ENCODE measurements at places on chromosomes 6 and 20.
A peak's percentile ranks its signal among the peaks of the same experiment; 100 is the strongest.

- no peak for DNase-seq
Observed at GRCh38 chr6:42259286-42259685, 41.6 kb upstream of the MRPS10 start.

GRCh38 chr6:22800451-22800850 is 231.1 kb downstream of the HDGFL1 start:
- no peak for DNase-seq

DNA sequence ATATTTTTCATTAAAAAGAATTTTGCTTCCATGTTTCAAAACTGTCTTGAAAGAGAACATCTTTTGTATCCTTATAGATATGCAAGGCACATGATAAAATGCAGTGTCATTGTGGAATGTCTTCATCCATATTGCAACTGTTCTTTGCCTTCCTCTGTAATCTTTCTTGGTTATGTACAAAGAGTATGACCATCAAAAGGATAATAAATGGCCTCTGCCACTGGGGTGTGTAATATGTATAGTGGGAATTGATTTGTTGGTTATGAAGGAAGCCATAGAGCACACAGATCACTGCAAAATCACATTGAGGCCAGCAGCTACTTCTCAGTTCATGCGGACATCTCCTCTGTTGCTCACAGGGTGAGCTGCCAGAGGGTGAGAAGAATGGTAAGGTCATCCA is 703.5 kb downstream of the TFAP2A start:
- DNase-seq: no peak

GRCh38 chr6:55040102-55040848 is 134.0 kb upstream of the HCRTR2 start:
- DNase-seq: no peak

DNA sequence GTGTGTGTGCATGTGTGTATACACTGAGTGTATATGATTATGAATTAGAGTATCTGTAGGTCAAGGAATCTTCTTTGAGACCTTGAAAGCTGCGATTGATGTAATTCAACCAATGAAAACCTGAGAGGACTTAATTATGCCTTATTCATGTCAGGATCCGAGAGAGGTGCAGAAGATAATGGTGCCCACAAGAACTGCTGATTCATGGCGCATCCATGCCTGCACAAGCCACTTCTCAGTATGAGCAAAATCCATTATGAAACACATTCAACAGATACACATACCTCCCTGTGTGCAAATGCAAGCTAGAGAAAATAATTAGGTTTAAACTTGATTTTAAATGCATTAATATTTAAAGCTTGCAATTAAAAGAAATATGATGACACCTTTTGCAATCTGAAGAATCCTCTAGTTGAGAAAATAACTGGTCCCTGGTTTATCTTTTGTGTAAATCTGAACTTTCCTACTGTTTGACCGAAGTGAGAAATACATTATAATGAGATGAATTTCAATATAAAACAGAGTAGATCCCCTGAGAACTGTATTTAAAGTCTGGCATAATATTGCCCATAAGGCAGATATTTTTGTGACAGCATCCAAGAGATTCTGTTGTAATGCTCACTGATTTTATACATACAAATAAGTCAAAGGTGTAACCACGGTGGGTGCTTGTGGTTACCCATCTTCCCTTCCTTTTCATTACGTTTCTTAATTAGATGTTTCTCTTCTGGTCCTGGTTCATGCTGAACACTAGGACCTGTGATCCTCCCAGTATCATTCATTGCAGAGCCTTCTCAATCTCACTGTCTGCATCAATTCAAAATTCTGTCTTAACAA is 45.6 kb downstream of the LY86 start:
- DNase-seq: no peak

DNA sequence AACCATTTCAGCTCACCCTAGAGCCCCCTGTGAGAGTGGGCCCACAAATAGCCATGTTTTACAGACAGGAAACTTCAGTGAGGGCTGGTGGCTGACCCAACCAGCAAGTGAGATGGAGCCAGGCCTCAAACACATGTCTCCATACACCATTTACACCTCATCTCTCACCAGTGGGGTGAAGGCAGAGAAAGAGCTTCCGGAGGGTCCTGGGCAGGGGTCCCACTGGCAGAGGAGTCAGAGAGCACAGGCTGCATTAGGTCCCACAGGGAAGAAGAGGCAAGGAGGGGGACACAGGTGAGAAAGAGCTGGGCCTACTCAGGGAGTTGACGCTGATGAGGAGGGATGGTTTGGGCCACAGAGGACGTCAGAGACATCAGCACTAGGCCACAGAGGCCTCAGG is 172.6 kb downstream of the VEGFA start:
- no peak for DNase-seq

DNA sequence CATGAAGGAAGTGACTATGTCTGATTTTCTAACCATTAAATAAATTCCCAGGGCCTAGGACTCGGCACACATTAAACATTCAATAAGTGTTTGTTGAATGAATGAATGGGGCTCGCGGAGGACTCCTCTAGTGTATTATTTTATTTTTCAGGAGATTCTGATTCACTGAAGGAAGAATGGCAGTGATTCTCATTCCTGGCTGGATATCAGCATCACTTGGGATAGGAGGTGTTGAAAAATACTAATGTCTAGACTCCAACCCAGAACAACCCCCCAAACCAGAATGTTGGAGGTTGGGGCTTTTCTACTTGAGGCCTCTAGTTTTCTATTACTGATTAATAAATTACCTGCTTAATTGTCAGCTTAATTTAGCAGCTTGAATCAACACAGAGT is 195.4 kb downstream of the BTBD3 start:
- DNase-seq: no peak

DNA sequence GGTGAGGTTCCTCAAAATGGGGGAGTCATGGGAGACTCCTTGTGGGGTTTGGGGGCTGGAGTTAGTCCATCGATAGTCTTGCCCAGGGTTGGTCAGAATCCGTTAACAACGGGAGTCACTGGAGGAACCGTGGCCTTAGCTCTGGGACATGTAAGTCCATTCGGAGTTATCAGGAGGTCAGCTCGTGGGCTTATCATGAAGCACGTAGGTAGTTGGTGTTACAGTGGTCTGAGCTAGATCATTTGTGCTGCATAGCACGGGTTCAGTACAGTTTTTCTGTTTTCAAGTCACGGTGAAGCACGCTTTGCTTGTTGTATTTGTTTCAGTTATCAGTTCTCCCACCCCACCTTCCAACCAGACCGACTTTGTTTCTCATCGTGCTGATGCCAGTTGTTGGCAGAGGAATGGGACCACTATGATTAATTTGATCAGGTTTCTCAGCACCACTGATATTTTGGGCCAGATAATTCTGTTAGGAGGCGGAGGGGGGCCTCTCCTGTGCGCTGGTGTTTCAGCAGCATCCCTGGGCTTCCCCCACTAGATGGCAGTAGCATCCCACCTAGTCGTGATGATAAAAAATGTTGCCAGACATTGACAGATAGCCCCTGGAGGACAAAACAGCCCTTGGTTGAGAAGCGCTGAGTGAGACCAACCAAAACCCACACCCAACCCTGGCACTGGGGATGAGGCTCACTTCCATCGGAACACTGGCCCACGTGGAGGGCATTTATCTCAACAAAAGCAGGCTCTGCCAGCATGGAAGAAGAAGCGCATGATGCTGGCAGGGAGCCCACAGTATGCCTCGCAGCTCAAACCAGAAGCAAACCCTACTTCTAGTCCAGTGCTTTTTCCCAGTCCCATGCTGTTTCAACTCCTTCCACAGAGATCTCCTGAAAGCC is 2.2 kb upstream of the APMAP start:
- DNase-seq: peak; percentile 69

DNA sequence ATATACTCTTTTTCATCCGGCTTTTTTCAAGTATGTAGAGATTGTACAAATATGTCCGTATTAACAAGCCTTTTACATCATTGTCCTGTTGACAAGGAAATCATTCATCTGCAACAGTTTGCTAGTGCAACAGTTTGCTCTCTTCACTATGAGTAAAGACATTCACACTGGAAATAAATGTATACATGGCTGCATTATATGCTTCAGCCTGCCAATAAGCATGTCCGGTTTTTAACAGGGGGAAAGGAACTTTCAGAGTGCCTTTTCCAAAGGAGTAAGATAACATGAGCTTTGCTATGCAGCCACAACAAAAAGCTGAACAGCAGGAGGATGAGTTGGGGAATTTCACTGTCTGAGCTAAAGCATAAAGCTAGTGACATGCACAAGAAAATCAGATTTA is 99.4 kb upstream of the ADTRP start:
- DNase-seq: no peak

- no peak for DNase-seq
Observed at GRCh38 chr6:41505122-41506049, 40.8 kb upstream of the FOXP4 start.

- no peak for DNase-seq
Observed at GRCh38 chr6:104031346-104031745, 828.4 kb downstream of the HACE1 start.

GRCh38 chr6:113755449-113756289 is 101.5 kb upstream of the MARCKS start:
- DNase-seq: no peak

DNA sequence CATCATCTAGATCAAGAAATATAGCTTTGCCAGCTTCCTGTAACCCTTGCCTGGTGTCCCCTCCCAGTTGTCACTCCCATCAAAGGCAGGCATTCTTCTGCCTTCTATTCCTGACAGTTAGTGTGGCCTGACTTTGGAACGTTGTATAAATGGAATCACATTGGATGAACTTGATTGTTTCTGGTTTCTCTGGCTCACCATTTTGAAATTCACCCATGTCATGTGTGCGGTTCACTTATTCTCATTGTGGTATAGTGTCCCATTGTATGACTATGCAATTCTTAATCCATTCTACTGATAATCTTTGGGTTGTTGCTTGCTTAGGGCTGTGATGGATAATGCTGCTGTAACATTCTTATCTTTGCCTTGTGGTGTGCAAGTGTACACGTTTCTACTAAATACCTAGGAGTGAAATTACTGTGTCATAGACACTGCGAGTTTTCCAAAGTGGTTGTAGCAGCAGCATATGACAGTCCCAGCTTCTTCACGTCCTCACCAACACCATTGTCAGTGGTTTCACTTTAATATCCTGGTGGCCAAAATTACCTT is 73.2 kb downstream of the VEGFA start:
- DNase-seq: no peak

- no peak for DNase-seq
Observed at GRCh38 chr20:50115041-50115512, 2.1 kb upstream of the UBE2V1 start.

DNA sequence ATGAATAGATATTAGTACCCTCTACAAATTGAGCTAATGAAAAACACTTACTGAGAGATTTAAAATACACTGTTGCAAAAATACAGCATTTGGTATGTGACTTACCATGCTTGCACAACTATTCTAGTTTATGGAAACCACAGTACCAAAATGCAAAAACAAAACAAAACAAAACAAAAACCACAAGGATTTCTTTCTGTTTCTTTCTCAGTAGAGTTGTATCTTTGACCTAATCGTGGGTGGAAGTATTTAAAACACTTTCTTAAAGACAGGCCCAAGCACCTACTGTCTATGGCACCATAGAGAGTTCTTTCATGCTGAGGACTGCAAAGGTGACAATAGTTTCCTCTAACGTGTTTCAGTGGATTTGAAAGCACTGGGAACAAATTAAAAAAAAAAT is 95.3 kb upstream of the C6orf118 start:
- no peak for DNase-seq

DNA sequence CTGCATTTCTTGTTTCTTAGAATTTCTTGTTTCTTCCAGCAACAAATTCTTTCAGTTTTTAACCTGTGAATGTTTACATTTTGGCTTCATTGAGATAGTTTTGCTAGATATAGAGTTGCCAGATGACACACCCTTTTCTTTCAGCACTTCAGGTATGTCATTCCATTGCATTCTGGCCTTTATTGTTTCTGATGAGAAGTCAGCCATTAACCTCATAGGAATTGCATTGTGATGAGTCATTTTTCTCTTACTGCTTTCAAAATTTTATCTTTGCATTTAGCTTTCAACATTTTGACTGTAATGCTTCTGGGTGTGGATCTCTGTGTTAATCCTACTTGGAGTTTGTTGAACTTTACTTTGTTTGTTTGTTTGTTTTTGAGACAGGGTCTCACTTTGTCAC is 440.3 kb upstream of the HS3ST5 start:
- no peak for DNase-seq

Measured in stimulated activated CD4-positive, alpha-beta T cell treated with anti-CD3 and anti-CD28 coated beads, Interleukin-4, amount 100 ng/mL, for 4 hours (primary cell).